SW480 (cell line): ENCODE measurements at places on chromosomes 2 and 18.

DNA sequence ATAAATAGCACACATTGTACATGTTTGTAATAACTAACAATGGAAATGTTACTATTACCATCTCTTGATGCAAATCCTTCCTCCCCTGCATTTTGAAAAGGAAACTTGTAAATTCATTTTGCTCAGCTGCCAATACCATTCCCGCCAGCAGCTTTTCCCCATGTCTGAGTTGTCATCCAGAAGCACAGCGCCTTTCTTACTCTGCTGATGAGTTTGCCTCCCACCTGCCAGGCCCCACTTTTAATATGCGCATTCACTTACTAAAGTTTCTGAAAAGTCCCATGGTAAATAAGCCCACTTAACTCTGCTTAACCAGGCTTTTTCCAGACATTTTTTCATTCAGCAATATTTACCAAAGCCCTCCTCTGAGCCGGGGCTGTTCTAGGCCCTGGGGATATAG lies 3.9 kb downstream of the CHST10 start:
- DNase-seq: no peak

DNA sequence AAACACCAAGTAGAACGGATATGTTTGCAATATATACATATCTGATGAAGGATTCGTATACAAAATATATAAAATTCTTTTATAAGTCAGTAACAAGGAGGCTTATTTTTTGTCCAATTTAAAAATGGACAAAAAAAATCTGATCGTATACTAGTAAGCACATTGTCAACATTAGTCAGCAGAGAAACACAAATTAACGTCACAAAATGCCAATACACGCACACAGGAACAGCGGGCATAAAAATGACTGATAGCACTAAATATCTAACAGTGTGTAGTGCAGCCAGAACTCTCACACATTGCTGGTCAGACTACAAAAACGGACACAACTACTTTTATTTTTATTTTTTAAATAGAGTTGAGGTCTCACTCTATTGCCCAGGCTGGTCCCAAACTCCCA lies 69.5 kb downstream of the LAMA1 start:
- DNase-seq: no peak

GRCh38 chr2:108403494-108403893 lies 25.7 kb downstream of the SULT1C4 start:
- no peak for DNase-seq

GRCh38 chr2:28681606-28682005 lies 70.0 kb upstream of the PPP1CB start:
- no peak for DNase-seq

- no peak for DNase-seq
Observed at GRCh38 chr2:183027443-183027842, 10.8 kb downstream of the NCKAP1 start.

GRCh38 chr2:106758901-106759497 lies 127.0 kb downstream of the ST6GAL2 start:
- no peak for DNase-seq

- DNase-seq: peak; percentile 57
Observed at GRCh38 chr18:23453680-23454058, 582 bp downstream of the RIOK3 start.

DNA sequence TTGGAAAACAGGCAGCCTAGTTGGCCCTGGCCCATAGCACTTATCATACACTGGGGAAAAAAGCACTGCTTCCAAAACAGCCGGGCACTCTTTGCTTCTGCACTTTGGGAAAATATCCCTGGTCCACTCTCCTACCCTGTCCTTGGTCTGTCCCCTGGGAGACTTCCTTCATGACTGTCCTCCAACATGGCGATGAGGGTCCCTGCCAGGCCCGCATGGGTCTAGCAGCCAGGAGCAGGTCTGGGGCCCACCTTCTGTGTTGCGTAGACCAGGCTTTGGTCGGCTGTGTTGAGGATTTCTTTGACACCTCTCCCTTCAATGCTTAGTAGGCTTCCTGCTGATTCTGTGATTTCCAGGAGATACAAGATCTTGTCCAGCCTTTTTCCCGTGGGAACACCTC lies 12.2 kb downstream of the KCNF1 start:
- DNase-seq: no peak

DNA sequence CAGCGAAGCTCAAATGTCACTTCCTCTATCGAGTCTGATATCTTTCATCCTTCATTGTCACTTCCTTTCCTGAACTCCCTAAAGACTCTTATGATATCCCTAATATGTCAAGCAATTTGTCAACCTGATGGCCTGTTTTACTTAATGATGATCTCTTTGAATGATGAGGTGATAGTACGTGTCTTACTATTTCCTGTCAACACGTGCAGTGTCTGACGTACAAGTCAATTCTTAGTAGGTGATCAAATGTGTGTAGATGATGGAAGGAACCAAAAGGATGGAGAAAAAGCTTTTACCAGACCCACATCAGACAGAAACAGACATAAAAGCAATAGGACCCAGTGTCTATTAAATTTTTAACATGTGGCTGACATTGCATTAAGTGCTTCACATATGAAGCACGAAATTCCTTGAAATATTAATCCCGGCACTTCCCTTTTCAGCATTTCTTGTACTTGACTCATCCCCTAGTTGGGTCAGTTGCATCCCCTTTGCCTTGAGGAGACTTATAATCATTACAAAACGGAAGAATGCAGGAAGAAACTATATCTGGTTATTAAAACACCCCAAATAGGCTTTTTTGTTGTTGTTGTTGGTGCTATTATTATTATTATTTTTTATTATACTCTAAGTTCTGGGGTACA lies 108.6 kb upstream of the NYAP2 start:
- no peak for DNase-seq

DNA sequence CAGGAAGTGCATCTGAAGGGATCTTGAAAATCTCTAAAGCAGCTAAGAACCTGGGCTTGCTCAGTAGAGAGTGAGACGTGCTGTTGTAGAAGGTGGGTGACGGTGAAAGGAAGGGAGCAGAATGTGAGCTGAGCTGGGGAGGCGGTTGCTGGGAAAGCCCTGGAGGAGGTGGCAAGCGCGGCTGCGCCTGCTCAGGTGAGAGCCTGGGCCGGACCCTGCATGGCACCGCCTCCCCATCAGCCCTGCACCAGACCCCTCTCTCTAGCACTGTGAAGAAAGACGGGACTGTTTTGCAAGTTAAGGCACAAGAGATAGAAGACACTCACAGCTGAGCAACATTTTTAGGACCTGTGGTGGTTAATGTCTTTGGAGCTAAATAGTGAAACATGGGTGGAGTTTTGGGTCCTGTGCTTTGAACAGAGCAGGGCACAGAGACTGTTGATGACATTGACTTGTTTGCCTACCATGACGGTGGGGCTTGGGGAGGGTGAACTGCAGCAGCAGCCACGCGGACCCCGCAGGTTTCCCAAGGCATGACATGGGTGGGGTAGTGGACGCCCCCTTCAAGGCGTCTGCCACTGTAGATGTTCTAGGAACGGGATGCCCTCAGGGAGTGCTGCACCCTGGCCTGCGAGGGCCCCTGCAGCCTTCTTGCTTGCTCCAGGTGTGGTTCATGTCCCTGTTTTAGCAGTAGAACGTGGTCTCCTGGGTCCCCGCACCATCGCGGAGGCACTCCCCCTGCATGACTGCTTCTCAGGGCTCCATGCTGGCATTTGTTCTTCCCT lies 245.3 kb downstream of the TSN start:
- no peak for DNase-seq

DNA sequence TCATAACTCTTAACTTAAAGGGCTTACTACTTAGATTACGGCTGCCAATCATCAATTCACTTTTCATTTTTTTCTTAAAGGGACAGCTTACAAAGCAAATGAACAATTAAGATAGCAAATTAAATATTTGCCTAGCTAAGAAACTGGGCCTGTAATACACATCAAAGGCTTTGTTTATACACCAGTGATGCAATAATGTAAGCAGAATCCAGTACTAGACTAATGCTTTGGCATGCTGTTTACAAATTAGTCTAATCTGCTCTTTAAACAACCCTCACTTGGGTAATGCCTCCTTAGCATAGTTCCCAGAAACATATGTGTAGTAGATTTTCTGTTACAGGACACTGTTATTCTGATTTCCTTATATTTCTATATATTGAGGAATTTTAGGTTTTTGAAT lies 105.8 kb downstream of the ARHGAP28 start:
- DNase-seq: peak; percentile 24

DNA sequence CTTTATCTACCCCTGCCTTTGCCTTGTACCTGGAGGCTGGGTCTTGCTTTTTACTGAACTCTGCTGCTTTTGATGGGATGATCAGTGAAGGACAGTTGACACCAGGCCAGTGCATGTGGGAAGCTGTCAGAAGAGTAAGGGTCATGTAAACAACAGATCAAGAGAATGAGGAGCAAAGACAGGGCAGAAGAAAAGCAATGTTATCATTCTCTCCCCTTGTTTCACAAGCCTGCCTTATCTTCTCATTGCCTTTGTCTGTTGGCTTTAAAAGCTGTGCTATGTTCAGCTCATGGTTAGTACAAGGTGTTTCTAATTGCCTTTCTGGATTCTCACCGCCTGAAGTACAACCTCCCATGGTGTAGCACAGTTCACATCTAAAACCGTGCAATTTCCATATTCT lies 27.6 kb downstream of the LYPD1 start:
- DNase-seq: no peak

DNA sequence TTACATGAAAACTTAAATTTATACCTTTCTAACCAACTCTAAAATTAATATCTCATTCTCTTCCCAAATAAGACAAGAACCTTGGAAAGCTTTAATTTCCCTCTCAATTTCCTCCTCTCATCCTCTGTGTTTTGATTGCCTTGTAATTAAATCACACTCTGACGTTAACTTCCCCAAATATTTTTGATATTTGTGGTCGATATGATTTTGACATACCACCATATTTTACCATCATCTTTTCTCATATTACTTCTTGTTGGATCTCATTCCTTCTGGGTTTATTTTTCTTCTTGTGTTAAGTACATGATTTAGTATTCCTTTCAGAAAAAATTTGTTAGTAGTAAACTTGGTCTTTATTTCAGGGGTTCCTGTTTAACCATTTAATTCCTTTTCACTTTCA lies 69.6 kb downstream of the RDH14 start:
- DNase-seq: no peak

DNA sequence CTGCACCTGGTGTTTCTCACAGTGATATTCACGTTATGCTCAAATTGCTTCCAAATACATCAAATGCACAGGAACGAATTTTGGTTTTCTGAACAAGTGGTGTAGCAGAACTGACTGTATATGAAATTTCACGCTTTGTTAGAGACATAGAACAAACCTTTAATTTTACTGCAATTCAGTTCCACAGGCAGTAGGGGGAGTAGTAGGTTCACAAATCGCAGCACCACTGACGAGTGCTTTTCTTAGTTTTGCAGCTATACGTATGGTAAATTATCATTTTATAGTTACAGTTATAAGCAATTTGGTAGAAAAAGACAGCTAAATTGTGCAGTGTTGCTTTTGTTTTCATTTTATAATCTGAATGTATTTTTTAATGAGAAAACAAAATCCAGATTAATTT lies 113.3 kb downstream of the KIAA1328 start:
- DNase-seq: peak; percentile 4

- no peak for DNase-seq
Observed at GRCh38 chr2:74007711-74008110, 23.0 kb downstream of the TET3 start.

DNA sequence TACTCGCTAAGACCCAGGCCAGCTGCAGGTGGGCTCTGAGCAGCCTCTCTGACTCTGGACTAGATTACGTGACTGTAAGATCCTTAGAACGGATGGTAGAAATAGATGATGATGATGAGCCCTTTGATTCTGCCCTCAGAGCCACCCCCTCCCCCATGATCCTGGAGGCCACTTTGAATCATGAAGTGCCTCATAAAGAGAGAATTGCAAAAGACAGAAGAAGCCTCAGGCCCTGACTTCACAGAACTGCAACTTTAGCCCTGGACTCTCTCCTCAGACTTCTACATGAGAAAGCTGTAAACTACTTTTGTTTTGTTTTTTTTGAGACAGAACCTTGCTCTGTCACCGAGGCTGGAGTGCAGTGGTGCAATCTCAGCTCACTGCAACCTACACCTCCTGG lies 15.4 kb upstream of the TET3 start:
- no peak for DNase-seq

DNA sequence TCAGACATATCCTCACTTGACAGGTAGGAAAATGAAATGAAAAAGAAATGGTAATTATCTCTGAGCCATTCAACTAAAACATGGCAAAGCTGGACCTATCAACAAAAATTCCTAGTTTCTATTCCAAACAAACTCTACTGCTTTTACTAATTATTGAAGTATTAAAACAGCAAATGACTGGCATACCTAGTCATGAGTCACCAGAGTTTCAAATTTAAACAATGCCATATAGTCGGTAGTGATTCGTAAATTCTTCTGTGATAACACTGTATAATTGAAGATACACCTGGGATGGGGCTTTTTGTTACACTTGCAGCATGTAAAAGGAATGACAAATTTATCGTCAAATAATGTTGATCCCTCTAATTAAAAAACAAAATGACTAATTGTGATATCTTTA lies 153.1 kb upstream of the THUMPD2 start:
- no peak for DNase-seq

GRCh38 chr2:143901185-143901842 lies 618.6 kb downstream of the ZEB2 start:
- peak; percentile 8 for DNase-seq

GRCh38 chr2:24456599-24457556 lies 34.2 kb upstream of the NCOA1 start:
- peak; percentile 52 for DNase-seq

DNA sequence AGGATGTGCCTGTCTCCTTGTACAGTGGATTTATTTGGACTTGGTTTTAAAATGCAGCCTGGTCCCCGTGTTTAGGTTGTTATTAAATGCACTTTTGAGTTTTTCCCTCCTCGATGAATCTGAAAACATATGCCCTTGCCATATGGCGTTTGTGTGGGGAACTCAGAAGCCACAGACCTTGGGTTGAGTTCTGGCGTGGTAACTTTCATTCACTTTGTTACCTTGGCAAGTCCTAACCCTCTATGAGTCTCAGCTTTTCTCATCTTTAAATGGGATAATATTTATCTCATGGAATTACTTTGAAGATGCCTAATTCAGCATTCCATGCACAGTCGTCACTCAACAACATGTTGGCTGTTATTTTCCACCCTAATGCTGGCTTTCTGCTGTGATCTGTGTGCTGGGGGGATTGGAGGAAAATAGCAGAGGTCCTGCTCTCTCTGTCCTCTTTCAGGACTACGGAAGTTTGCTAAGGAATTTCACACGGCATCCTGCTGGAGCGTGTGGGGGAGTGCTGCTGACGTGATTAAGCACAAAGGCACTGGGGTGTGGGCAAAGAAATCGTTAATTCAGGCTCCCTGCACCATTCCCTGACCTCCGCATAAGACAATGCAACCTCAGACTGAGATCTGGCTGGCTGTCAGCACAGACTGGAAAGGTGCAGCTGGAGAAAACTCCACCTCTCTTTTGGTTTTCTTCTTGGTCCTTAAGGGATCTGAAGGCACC lies 61.7 kb downstream of the LDLRAD4 start:
- DNase-seq: peak; percentile 5

DNA sequence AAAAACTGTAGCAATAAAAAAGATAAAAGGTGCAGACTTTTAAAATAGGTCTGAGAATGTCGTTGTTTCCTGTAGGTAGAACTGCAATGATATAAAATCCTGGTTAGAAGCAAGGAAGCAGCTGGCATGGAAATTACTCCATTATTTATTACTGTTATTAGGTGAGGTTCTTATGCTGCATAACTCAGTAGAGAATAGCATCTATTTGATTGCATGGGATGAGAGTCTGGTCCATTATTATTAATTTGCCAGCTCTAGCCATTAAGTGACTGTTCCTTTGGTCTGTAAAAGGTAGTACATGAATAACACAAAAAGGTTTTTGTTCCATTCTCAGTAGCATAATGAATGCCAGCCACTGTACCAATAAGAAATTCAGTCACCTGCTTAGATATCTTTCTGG lies 358.6 kb downstream of the RBM43 start:
- no peak for DNase-seq

- no peak for DNase-seq
Observed at GRCh38 chr2:2708575-2709430, 377.7 kb upstream of the MYT1L start.
